ENCODE measurements at places on chromosomes 2 and 18.
A peak's percentile ranks its signal among the peaks of the same experiment; 100 is the strongest.

GRCh38 chr2:16722677-16723076, 57.0 kb upstream of the CYRIA start:
- no peak overlapping the region for H3K27ac ChIP-seq
- no peaks in the 10 kb centered on the region for H3K27me3 ChIP-seq
- H3K4me3 ChIP-seq: no peak overlapping the region
- no peak for DNase-seq
- no peaks in the 10 kb centered on the region for H3K36me3 ChIP-seq

GRCh38 chr2:181886192-181886591, 5.3 kb upstream of the ITPRID2 start:
- H3K27me3 ChIP-seq: no peaks in the 10 kb centered on the region
- no peaks in the 10 kb centered on the region for H3K36me3 ChIP-seq
- H3K27ac ChIP-seq: no peak overlapping the region
- no peak for DNase-seq
- H3K4me1 ChIP-seq: no peaks in the 10 kb centered on the region
- no peak overlapping the region for H3K4me3 ChIP-seq

GRCh38 chr18:14941256-14941655, 193.3 kb downstream of the ANKRD30B start:
- no peaks in the 10 kb centered on the region for H3K36me3 ChIP-seq
- no peaks in the 10 kb centered on the region for H3K4me1 ChIP-seq
- H3K4me3 ChIP-seq: no peak overlapping the region
- no peak for DNase-seq
- no peak overlapping the region for H3K27ac ChIP-seq
- no peaks in the 10 kb centered on the region for H3K27me3 ChIP-seq

GRCh38 chr18:34126121-34126520, 98.6 kb downstream of the NOL4 start:
- no peak overlapping the region for H3K27ac ChIP-seq
- peak; percentile 1 for DNase-seq
- H3K4me3 ChIP-seq: no peak overlapping the region

GRCh38 chr18:27467073-27467472, 282.0 kb upstream of the CHST9 start:
- DNase-seq: no peak
- no peak overlapping the region for H3K4me3 ChIP-seq
- no peak overlapping the region for H3K27ac ChIP-seq
- no peaks in the 10 kb centered on the region for H3K4me1 ChIP-seq
- no peaks in the 10 kb centered on the region for H3K36me3 ChIP-seq
- no peaks in the 10 kb centered on the region for H3K27me3 ChIP-seq

DNA sequence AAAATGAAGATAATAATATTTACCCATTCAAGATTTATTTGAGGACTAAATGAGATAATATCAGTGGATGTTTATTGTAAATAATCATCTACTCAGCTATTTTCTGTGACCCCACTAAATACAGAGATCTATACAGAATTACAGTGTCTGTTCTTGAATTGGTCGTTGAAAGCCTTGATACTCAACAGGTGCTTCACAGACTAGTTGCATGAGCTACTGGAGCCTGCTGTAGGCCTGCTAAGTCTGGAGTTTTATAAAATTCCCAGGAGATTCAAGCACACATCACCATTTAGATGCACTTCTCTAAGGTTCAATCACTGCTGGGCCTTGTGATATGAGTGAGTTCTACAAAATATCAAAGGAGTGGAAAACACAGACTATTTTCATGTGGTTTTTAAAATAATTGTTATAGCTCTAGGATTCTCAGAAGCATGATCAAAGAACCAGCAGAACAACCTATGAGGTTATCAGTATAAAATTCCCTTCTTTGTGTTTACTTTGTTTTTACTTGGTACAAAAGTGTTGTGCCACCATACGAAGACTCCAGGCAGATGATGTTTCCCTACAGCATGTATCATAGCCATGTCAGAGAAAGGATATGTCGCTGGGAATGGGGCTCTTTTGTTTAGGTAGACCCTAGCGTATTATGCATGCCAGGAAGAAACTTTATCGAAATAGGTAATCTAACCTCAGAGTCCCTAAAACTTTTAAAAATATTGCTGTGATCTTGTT, 7.1 kb downstream of the SULT1C4 start:
- no peak overlapping the region for H3K27ac ChIP-seq
- peaks cover 39% of the 10 kb centered on the region for H3K36me3 ChIP-seq
- no peak overlapping the region for H3K4me3 ChIP-seq
- H3K4me1 ChIP-seq: peaks cover 2% of the 10 kb centered on the region

DNA sequence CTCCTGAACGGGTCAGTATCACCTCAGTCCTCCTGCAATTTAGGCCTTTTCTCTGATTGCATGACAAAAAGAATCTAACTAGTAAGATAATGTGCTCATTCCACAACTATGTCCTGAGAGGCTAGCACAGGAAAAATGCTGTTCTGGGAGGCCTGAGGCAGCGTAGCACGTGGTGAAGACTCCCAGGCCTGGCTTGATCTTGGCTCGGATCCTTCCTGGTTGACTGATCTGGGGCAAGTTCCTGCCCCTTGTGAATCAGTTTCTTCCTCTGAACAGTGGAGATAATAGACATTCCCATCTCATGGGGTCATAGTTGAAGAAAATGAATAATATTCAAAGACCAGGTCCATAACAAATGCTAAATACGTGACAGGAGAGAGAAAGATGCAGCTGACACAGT, 12.3 kb downstream of the FBLN7 start:
- H3K4me3 ChIP-seq: no peak overlapping the region
- no peaks in the 10 kb centered on the region for H3K27me3 ChIP-seq
- peak; percentile 38 for DNase-seq
- peaks cover 34% of the 10 kb centered on the region for H3K4me1 ChIP-seq
- peak overlapping the region; percentile 40 for H3K27ac ChIP-seq

GRCh38 chr2:29223851-29224692, 108.9 kb downstream of the CLIP4 start:
- H3K27me3 ChIP-seq: peaks cover 14% of the 10 kb centered on the region
- H3K4me1 ChIP-seq: peaks cover 12% of the 10 kb centered on the region
- peak; percentile 85 for DNase-seq
- H3K27ac ChIP-seq: no peak overlapping the region
- H3K36me3 ChIP-seq: no peaks in the 10 kb centered on the region

DNA sequence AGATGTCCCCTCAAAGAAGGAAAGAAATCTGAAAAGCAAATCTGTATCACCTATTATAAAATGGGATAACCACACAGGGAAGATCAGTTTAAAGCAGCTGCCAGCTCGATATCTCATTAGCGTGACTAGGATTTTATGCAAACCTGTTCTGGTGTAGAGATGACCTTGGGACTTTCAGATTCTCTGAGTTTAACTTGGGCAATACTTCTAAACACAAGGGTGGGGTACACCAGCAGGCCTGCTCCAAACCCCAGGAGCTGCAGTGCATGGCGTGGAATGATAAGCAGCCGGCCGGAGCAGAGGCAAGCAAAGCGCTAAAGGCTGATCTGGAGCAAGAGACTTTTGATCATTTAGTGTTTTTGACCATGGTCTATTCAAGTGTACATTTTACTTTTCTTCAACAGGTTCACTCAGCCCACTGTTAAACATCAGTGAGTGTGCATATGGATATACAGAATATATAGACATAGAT, 4.7 kb downstream of the SERTAD2 start:
- H3K4me1 ChIP-seq: peaks cover 28% of the 10 kb centered on the region
- no peaks in the 10 kb centered on the region for H3K27me3 ChIP-seq
- no peaks in the 10 kb centered on the region for H3K36me3 ChIP-seq
- no peak for DNase-seq
- H3K27ac ChIP-seq: peak overlapping the region; percentile 37

DNA sequence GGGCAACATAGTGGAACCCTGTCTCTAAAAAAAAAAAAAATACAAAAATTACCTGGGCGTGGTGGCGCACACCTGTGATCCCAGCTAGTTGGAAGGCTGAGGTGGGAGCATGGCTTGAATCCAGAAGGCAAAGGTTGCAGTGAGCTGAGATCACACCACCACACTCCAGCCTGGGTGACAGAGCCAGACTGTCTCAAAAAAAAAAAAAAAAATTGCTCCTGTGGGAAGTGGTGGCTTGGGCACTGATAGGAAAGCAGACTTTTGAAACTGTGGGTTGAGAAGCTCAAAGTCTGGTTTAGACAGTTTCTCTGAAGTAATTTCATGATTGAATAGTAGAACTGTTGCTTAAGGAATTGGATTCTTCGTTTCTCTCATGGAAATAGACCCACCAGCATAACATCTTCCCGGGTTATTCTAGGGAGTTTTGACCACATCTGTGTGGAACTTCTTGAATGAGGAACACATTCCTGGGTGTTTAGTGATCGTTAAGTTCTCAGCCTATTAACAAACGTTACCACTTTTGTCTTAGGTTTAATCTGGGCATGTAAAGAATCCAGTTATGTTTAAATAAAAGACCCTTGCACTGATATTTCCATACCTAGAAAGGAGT, 33.5 kb downstream of the GRHL1 start:
- H3K36me3 ChIP-seq: no peaks in the 10 kb centered on the region
- no peak overlapping the region for H3K4me3 ChIP-seq
- peaks cover 11% of the 10 kb centered on the region for H3K4me1 ChIP-seq
- no peak overlapping the region for H3K27ac ChIP-seq
- no peaks in the 10 kb centered on the region for H3K27me3 ChIP-seq

- H3K36me3 ChIP-seq: no peaks in the 10 kb centered on the region
- no peak overlapping the region for H3K27ac ChIP-seq
- H3K27me3 ChIP-seq: no peaks in the 10 kb centered on the region
- no peak overlapping the region for H3K4me3 ChIP-seq
- no peak for DNase-seq
- no peaks in the 10 kb centered on the region for H3K4me1 ChIP-seq
Observed at GRCh38 chr2:228131833-228132232, 49.7 kb downstream of the SPHKAP start.

- H3K27me3 ChIP-seq: no peaks in the 10 kb centered on the region
- H3K36me3 ChIP-seq: no peaks in the 10 kb centered on the region
- no peak overlapping the region for H3K4me3 ChIP-seq
- no peak overlapping the region for H3K27ac ChIP-seq
- DNase-seq: no peak
- no peaks in the 10 kb centered on the region for H3K4me1 ChIP-seq
Observed at GRCh38 chr2:66981074-66981473, 416.1 kb upstream of the ETAA1 start.

DNA sequence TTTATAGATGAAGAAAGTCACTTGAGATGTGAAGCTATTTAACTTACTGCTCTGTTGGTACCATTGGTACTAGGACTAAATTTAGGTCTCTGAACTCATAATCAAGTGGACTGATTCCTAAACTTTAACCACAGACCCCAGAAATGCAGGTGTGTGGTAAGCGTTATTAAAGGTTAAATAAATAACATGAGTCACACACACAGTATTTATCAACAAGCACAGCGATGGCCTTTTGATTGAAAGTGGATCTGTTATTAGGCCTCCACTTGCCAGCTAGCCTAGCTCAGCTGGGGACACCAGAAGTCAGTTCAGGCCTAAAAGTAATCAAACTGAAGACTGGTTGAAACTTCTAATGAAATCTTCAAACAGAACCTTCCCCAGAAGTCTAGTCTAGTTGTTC, 161.3 kb upstream of the DPP10 start:
- no peak for DNase-seq
- H3K27me3 ChIP-seq: no peaks in the 10 kb centered on the region
- H3K36me3 ChIP-seq: no peaks in the 10 kb centered on the region
- no peak overlapping the region for H3K27ac ChIP-seq

GRCh38 chr2:39782591-39782990, 3.5 kb upstream of the THUMPD2 start:
- H3K4me1 ChIP-seq: peaks cover 8% of the 10 kb centered on the region
- H3K36me3 ChIP-seq: no peaks in the 10 kb centered on the region
- no peak for DNase-seq
- H3K27me3 ChIP-seq: no peaks in the 10 kb centered on the region

GRCh38 chr2:226118471-226119429, 680.9 kb downstream of the IRS1 start:
- no peak overlapping the region for H3K27ac ChIP-seq
- DNase-seq: peak; percentile 60
- no peaks in the 10 kb centered on the region for H3K27me3 ChIP-seq
- H3K4me1 ChIP-seq: peaks cover 2% of the 10 kb centered on the region
- H3K36me3 ChIP-seq: no peaks in the 10 kb centered on the region

DNA sequence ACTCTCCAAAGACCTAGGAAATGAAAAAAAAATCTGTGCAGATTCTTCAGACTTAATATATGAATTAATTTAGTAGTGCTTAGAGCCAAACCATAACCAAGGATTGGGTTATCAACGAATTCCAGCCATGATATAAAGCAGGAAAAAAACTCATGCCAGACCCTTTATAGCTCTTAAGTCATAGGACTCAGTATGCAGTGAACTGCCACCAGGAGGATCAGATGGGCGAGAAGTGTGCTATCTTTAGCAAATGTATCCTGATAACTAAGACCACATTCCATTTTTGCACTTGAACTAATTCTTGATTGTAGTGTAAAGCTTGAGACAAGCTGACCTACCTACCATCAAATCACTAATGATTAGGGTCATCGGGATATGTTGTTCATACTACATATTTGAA, 178.1 kb downstream of the IKZF2 start:
- no peaks in the 10 kb centered on the region for H3K4me1 ChIP-seq
- no peaks in the 10 kb centered on the region for H3K27me3 ChIP-seq
- peak; percentile 26 for DNase-seq
- H3K36me3 ChIP-seq: no peaks in the 10 kb centered on the region
- no peak overlapping the region for H3K4me3 ChIP-seq

DNA sequence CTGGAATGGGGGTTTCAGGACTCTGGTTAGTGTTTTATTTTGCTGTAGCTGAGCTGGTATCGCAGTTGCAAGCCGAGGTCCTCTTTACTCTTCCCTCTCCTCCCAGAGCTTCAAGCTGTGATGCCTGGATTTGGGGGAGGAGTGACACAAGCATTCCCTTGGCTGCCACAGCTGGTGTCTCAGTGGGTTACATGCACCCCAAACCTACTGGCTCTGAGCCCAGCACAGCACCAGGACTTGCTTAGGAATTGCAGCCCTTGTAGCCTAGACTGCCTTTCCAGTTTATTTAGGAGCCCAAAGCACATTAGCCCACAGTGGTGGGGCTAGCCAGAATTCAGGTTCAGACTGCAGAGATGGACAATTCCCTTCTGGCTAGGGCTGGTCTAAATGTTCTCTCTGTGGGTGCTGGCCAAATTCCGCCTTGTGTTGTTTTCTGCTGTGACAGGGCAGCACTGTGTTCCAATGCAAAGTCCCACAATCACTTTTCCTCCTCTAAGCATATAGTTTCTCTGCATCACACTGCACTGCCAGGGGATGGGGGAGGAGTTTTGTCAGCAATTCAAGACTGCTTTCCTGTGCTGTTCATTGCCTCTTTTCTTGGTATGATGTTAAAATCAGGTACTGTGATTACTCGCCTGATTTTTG, 122.8 kb downstream of the SLC4A10 start:
- H3K27me3 ChIP-seq: no peaks in the 10 kb centered on the region
- H3K4me1 ChIP-seq: no peaks in the 10 kb centered on the region

- H3K4me1 ChIP-seq: no peaks in the 10 kb centered on the region
- no peak overlapping the region for H3K4me3 ChIP-seq
- H3K27ac ChIP-seq: no peak overlapping the region
- H3K36me3 ChIP-seq: no peaks in the 10 kb centered on the region
Observed at GRCh38 chr2:155266109-155266508, 567.6 kb downstream of the KCNJ3 start.

GRCh38 chr2:144650907-144651306, 131.0 kb upstream of the ZEB2 start:
- H3K36me3 ChIP-seq: no peaks in the 10 kb centered on the region
- DNase-seq: no peak
- no peaks in the 10 kb centered on the region for H3K27me3 ChIP-seq
- no peak overlapping the region for H3K4me3 ChIP-seq
- H3K4me1 ChIP-seq: no peaks in the 10 kb centered on the region

All from muscle of leg (tissue), 16 donors.